AG09309 (cell line): ENCODE measurements at places on chromosomes 5 and 9.

- no peak for DNase-seq
Observed at GRCh38 chr9:91534374-91534773, 110.7 kb upstream of the NFIL3 start.

DNA sequence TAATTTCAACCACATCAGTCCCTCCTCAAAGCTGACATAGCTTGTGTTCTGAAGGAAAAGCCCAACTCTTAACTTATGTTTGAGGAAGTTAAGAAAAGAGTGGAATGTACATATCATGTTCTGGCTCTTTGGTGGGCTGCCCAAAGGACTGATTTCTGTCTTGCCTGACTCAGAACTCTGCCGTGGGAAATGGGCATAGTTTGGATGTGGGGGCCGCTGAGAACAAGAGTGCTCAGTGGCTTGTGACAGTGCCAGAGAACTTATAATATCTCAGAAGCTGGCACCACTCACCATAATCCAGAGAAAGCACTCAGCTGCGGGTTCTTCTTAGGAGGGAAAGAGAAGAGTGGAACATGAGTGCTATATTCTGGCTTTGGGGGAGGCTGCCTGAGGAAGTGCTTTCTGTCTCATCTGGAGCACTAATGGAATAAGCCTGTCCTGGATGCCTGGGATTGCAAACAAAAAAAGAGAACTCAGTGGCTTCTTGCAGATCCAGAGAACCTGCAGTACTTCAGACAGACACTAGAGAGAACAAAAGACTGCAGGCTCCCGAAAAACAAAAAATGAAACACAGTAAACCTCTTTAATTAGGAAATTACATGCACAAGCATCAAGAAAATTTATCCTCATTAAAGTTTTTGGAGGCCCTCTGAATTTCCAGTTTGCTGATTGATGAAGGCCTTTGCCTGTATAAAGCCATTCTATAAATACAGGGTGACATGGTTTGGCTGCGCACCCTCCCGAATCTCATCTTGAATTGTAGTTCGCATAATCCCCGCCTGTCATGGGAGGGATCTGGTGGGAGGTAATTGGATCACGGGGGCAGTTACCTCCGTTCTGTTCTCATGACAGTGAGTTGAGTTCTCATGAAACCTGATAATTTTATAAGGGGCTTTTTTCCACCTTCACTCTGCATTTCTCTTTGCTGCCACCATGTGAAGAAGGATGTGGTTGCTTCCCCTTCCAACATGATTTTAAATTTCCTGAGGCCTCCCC lies 207.0 kb downstream of the DMAC1 start:
- DNase-seq = no peak

DNA sequence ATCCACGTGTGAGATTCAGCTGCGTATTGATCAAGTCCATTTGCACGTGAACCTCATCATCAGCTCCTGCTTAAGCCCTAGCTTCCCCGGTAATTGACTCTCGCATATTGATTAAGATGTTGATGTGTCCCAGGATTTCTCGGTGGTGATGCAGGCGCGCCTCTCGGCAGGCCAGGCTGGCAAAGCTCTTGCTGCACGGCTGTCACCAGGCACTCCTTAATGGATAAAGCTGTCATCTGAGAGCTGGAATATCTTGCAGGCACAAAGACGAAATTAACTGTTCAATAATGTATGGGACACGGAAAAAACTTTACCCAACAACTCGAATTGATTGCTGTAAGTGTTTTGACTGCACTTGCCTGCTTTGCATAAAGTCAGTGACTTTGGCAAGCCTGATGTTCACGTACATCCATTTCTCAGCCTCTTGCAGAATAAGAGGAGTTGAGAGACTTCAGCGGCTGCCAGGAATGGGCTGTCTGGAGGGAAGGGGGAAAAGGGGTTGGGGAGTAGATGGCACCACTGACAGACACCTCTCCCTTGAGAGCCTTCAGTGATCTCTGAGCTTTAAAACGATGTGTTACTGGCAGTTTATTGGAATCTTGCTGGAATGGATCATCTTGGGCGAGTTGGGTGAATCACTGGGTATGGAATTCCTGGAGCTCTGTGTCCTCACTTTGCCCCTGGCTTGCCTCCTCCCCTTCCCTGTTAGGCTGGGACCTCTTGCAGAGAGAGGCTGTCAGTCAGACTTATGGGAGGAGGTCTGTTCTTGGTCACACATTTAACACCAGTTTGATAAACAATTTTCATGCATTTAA lies 650.3 kb downstream of the CCDC171 start:
- DNase-seq = peak; percentile 84

- DNase-seq = no peak
Observed at GRCh38 chr9:133256686-133257091, 18.3 kb downstream of the ABO start.

- DNase-seq = no peak
Observed at GRCh38 chr5:114408847-114409246, 47.0 kb downstream of the KCNN2 start.

- DNase-seq = no peak
Observed at GRCh38 chr9:22623236-22623635, 176.6 kb downstream of the DMRTA1 start.

DNA sequence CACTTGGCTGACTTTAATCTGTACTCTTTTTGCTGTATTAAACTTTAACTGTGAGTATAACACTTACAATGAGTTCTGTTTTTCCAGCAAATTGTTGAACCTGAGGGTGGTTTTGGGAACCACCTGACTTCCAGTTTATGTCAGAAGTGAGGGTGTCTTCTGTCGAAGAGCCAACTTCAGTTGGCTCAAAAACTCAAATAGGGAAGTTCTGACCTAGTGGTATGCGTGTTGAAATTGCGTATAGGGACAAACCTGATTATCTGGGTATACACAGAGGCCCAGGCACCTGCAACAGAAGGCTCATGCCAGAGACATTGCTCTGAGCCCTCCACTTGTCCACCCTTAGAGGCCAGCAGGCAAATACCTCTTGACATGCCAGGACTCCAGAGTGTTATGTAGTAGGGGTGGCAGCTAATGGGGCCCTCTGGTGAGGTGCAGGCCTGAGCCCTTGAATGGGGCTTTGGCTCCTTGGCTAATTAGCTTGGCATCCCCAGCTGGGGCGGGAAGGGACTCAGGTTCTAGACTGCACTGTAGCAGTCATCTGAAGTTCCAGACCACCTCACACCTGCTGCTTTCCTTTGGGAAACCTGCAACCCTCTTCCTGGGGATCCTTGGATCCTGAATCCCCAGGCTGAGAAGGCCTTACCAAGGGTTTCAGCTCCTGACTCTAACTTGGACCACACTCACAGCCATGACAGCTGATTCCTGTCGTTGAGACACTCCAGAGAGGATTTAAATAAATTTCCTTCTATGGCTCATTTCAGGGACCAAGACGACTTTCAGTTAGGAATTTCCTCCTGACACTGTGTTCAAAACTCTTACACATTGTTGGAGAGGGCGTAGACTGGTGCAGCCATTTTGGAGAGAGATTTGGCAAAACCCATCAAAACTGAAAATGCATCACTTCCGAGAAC lies 189.6 kb downstream of the HSPA4 start:
- no peak for DNase-seq

GRCh38 chr9:19163631-19164030 lies 36.3 kb upstream of the PLIN2 start:
- no peak for DNase-seq

DNA sequence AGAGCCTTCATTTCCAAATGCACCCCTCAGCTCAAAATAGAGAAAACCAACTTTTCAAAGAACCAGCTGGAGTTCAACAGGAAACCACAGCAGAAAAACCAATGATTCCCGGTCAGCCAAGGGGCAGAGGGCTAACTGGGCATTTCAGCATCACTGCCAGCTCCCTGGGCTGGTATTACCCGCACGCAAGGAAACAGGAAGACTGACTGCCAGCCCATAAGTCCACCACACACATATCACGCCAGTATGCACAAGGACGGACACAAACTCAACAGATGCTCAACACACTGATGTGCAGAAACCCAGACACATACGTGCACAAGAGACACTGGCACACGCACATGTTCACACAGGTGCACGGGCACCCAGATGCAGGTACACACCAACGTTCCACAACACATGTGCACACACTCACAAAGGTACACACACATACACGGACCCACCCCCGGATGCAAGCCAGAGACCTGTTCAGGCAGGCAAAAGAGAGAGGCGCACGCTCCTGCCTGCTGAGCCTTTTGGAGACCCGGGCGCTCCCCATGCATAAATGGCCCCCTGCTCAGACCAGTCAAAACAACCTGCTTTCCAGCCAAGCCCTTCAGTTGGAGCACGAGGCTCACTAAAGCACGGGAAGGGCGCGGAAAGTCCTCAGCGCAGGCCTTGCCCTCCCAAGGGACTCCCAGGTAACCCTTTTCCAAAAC lies 2.1 kb downstream of the ADAMTS2 start:
- DNase-seq = no peak
